ENCODE measurements at places on chromosomes 11 and 22.

GRCh38 chr11:18332891-18333290, 10.5 kb downstream of the GTF2H1 start:
- no peak for DNase-seq

- no peak for DNase-seq
Observed at GRCh38 chr11:3614742-3615171, 27.0 kb downstream of the ART5 start.

GRCh38 chr22:19509191-19509590, 15.0 kb downstream of the CLDN5 start:
- DNase-seq: no peak

- no peak for DNase-seq
Observed at GRCh38 chr22:49550141-49550430, 277.6 kb downstream of the BRD1 start.

GRCh38 chr11:46352063-46352841, 5.0 kb downstream of the DGKZ start:
- DNase-seq: peak; percentile 33

- no peak for DNase-seq
Observed at GRCh38 chr11:123977731-123978347, at the start of gene OR10S1. OR10S1 (minus strand) TSS chr11:123977781; CDS start chr11:123977664, 117 bp downstream.

DNA sequence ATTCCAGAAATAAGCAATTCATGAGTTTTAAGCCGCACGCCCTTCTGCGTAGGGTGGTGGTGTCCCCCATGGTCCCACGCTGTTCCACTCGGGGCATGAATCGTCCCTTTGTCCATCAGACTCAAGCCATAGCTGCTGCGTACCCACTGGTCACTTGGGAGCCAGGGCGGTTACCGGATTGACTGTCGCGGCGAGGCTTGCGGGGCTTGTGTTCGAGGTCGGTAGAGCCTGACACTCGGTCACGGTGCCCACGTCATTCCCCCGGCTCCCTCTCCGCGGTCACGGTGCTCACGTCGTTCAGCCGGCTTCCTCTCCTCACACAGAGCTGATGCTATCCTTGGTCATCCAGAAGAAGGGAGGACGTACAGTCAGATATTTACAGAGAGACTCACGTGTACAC, 1227.0 kb downstream of the BRD1 start:
- DNase-seq: no peak

DNA sequence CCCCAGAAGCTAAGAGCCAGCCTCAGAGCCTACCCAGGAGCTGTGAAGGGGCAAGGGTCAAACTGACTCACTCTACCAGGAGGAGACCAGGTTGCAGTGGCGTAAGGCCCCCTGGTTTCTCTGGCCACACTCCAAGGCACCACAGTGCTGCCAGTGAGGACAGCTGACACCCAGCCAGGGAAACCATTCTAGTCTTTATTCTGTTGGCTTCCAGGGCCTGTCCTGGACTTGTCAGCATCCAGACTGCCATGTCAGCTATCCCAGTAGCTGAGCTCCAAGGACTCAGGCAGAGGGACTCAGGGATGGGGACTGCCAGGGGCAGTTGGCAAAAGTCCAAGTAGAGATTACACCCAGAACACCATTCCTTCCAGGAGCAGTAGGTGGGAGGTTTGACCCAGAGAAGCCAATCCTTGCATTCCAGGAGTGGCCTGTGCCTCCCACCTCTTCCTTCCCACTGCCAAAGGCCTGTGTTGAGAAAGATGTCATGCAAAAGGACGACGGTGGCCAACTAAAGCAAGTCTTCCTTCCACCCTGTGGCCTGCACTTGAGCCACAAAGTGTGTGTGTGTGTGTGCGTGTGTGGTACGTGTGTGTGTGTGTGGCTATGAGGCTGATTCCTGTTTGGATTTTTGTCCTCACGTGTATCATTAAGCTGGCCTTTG, 3.6 kb upstream of the MAPK8IP1 start:
- peak; percentile 24 for DNase-seq

DNA sequence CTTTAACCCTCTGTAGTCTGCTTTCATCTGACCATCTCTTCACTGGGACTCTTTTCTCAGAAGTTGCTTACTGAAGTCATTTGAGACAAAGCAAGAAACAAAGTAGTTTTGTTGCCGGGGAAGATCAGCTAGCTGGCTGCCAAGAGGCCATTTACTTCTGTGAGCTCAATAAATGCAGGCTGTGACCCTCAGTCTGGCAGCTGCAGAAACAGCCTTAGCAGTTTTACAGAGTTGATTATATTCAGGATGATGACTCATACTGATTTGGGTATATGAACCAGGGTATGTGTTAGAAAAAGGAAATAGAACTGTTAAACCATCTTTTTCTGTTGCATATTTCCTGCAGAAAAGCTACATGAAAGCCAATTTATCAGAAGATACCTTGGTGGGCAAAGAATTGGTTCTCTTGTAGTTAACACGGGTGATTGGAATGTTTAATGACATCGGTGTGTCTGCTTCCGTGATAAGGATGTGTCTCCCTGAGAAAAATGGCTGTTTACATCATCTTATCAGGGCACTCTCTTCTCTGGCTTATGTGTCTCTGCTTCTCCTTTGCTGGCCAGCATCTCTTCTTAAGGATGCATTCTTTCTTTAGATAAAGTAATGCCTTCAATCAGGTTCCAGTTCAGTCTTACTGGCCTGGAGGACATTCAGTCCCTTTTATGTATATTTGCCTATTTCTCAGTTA, 18.5 kb downstream of the FIBIN start:
- DNase-seq: no peak

GRCh38 chr22:42837556-42837955, 19.5 kb downstream of the ARFGAP3 start:
- no peak for DNase-seq

DNA sequence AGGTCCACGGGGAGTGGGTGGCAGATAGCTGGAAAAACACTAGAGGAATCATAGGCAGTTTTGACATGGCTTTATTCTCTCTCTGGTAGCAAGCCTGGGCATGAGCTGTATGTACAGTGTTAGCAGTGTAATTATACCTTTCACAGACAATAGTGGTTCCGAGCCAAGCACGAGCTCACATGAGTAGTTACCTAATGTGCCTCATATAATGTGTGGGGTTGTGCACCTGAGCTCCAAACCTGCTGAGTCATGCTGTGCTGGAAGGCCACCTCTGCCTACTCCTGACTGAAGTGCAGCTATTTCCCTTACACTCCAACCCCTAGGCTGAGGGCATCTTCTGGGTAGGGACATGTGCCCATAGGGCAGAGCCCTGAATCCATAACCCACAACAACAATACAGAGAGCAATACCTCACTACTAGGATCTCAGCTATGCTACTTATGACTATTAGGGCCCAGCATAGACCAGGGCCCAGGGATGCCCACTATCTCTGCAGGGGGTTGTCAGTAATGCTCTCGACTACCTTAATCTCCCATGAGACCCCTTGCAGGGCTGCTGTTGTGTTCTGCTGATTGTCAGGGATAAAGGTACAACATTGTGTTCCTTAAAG, 432.1 kb downstream of the DYNC2H1 start:
- DNase-seq: no peak

GRCh38 chr11:17063171-17064002, 14.1 kb downstream of the RPS13 start:
- peak; percentile 60 for DNase-seq

DNA sequence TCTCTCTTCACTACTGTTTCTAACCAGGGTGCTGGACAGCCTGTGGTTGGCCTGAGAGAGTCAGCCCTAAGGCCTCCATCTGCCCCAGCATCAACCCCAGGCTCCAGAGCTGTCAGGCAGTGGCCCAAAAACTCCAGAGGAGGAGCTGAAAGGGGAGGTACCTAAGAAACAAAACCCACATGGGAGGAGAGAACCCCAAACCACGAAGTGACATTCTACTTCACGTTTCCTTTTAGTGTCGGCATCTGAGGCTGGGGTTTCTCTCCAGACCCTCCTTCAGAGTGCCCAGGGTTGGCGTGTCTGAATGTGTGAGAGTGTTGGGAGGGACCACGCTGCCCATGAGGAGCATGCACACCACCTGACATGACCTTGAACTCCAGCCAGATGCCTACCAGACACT, 69.8 kb upstream of the NNMT start:
- DNase-seq: no peak

- DNase-seq: no peak
Observed at GRCh38 chr22:17786435-17787161, 12.3 kb upstream of the BID start.

GRCh38 chr11:85967457-85967856, 101.4 kb downstream of the PICALM start:
- no peak for DNase-seq

DNA sequence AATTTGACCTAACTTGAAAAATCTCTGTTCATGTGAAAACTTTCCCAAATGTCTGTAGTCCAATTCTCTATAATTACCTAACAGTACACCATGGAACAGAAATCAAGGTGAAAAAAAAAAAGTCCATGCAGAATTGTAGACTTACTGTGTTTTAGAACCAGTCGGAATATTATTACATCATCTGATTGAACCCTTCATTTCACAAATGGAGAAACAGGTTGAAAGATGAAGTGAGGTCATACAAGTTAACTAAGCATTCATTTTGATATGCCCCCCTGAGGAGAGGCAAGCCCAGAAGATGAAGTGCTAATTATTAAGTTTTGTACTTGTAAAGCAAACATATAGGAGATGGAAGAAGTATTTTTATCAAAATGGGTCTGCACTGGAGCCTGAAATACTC, 179.4 kb downstream of the WNT11 start:
- DNase-seq: no peak

- DNase-seq: no peak
Observed at GRCh38 chr11:113477321-113477720, 2.1 kb upstream of the DRD2 start.

GRCh38 chr11:119780222-119780953, 51.4 kb upstream of the NECTIN1 start:
- DNase-seq: no peak

- DNase-seq: no peak
Observed at GRCh38 chr11:117375960-117376359, 48.3 kb downstream of the CEP164 start.

- no peak for DNase-seq
Observed at GRCh38 chr11:21615955-21616371, 576.9 kb upstream of the ANO5 start.

DNA sequence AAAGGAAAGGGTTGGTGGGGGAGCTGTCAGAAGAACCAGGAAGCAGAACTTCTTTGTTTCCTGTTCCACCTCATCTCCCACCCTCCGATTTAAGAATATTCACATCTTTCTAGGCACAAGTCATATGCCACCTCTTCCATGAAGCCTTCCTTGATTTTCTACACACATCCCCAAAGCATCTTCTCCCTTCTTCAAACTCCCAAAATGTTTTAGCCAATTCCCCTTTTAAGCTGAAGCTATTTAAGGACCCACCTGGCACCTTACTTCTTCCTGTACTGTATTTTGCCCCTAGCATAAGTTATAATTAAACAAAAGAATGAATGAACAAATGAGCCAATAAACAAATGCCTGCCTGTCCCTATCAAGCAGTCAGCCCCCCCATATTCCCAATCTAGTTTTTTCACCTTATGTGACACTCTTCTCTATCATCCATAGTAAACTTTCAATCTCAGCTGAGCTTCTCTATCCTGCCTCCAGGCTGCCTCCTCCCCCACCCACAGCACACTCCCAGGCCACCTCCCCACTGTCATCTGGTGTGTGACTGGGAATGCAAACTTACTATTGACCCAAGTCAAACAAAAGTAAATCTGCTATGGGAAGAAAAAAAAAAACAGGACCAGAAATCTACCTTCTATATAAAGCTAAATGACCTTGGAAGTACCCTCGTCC, 3.9 kb downstream of the TNKS1BP1 start:
- DNase-seq: no peak

DNA sequence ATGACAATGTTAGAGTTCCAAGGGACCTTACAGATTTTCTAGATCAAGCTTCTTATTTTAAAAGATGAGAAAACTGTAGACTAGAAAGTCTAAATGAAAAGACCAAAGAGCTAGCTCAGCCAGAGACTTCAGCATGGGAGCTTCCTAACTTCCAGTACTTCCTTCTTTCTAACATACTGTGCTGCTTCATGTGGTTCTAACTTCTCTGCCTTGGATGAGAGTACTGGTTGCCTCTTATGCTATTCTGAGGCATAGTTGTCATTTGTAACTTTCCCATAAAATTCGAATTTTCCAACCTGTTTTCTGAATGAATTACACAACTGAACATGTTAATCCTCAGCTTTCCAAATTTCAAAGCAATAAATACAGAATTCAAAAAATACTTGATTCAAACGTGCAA, 1.8 kb downstream of the MTMR2 start:
- no peak for DNase-seq

DNA sequence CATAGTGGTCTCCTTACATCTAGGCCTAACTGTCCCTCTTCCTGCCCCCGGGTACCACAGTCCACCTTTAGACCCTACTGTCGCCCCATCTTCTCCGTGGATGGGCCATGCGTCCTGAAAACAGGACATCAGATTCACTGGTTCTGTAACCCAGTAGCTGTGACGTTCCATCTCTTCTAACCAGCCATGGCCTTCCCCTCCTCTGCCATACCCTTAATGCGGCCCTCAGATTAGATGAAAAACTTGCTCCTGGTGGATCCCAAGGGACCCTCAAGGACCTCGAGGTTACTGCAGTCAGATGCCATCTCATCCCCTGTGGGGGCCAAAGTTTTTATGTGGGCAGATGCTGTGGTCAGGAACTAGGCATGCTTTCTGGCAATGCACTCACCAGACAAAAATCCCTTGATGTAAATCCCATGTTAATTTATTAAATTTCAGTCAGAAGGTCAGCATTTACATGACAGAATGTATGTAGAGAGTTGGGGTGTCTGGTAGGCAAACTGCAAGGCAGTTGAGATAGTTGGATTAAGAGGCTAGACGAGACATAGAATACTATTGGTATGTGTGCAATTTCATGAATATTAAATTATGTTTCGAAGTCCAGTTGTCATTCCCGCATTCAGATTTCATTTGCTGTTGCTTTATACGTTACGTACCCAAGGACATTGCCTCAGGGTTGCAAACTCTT, 64.3 kb downstream of the WNT11 start:
- no peak for DNase-seq

GRCh38 chr11:13954591-13954990, 7.9 kb upstream of the SPON1 start:
- no peak for DNase-seq

DNA sequence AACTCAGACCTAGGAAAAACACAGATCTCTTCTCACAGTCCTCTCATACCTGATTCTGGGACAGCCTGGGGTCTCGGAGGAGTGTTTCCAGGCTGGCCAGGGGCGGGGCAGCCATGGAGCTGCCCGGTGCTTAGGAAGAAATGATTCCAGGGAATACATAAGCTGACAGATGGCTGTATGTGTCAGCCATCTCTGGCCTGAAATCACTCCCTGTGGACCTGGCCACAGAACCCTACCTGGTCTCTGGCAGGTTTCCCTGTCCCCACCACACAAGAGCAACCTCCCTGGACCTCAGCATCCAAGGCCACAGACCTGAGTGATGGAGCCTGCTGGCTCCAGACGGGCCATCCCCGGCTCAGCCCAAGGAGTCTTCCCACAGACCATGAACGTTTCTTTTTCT, 10.0 kb downstream of the GGA1 start:
- no peak for DNase-seq
